ENCODE measurements at places on chromosomes 6 and 20.
A peak's percentile ranks its signal among the peaks of the same experiment; 100 is the strongest.

DNA sequence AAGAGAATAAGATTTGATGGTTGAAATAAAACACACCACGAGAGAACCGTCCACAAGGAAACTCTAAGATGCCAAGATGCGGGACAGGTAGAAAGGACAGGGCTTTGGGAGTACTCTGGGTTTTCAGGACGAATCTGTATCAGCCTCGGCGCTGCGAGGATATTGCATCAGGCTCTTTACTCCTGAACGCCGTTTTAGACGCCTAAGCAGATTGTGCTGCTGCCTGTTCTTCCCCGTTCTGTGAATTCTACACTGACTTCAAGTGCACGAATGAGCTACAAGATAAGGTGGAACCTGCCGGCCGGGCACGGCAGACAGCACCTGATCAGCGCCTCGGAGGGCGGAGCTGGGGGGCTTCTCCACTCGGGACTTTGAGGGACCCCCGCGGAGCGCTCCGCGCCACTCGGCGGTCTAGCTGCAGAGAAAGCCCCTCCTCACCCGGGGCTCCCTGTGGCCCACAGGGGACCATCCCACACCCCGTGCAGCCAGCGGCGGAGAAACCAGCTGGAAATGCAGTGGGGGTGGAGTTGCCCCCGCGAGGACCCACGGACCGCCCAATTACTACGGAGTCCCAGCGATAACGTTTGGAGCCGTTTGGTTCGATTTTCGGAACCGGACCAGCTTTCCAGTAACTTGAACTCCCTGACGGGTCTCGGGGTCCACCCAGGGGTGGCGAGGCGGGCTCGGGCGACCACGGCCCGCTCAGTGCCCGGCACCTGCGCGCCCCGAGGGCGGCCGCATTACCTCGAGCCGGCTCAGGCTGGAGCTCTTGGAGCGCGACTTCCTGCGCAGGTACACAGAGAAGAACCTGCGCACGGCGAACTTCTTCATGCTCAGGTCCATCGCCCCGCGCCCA, 646 bp downstream of the RPS6KA2 start:
- peak; percentile 30 for DNase-seq

- DNase-seq = no peak
Observed at GRCh38 chr6:85114581-85114935, 335.3 kb upstream of the NT5E start.

- DNase-seq = peak; percentile 41
Observed at GRCh38 chr20:3679749-3680700, 1.8 kb downstream of the ADAM33 start.

DNA sequence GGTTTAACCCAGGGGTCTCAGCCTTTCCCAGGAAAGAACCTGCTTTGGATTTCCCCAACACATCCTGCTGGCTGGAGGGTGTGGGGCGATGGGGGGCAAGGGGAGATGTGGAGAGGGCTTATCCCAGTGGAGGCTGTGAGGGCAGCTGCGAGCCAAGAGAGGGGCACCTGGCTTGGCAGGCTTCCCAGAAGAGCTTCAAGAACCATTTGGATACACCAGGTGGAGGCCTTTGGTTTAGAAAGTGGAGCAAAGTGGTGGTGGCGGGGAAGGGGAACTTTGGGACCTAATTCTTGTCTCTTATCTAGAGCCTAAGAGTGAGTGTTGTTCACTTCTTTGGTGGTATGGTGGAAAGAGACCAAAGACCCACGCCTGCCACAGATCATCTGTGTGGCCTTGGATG, 12.4 kb downstream of the CD40 start:
- no peak for DNase-seq

DNA sequence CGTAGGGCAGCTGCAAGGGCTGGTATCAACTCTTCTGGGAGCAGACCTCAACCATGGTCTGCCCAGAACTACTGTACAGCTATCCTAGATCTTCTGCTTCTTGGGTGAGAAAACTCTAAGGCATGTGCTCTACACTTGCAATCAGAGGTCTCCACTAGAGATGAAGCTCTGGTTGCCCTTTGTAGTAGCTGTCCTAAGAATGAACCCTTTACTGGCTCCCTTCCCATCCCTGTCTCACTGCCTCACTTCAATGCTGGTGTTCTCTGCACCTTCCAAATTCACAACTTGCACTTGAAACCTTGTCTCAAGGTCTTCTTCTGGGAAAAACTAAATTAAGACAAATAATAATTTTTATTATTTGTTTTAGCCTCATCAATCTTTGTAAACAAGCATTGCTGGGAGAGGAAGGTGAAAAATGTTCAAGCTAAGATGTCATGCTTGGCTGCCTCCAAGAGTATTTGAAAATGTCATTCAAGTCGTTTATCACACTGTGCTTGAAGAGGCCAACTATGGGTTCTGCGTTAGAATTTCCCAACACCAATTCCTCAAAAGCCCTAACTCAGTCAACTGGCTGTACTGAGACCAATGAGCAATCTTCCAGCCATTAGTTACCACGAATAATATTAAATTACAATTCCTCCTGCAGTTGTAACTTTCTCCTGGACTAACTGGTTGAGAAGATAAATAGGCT, 255.7 kb upstream of the PRND start:
- DNase-seq = no peak

Measured in colonic mucosa (tissue), 4 donors.